Small intestine (tissue), 16 donors: ENCODE measurements at places on chromosomes 1 and 21.
A peak's percentile ranks its signal among the peaks of the same experiment; 100 is the strongest.

GRCh38 chr1:228105270-228105995 lies 2.3 kb upstream of the C1orf35 start:
- no peak for DNase-seq
- H3K36me3 ChIP-seq, result no peaks in the 10 kb centered on the region
- H3K4me1 ChIP-seq, result peaks cover 8% of the 10 kb centered on the region
- no peaks in the 10 kb centered on the region for H3K27me3 ChIP-seq

- no peak overlapping the region for H3K4me3 ChIP-seq
- H3K36me3 ChIP-seq, result peaks cover 6% of the 10 kb centered on the region
- H3K27ac ChIP-seq, result no peak overlapping the region
- H3K27me3 ChIP-seq, result no peaks in the 10 kb centered on the region
These were observed 28.3 kb downstream of the SUCO start for GRCh38 chr1:172561252-172561651.

- no peak overlapping the region for H3K4me3 ChIP-seq
- H3K4me1 ChIP-seq, result no peaks in the 10 kb centered on the region
- no peak for DNase-seq
- H3K36me3 ChIP-seq, result no peaks in the 10 kb centered on the region
- no peak overlapping the region for H3K27ac ChIP-seq
These were observed 113.1 kb downstream of the PCP4 start for GRCh38 chr21:39980241-39980820.

DNA sequence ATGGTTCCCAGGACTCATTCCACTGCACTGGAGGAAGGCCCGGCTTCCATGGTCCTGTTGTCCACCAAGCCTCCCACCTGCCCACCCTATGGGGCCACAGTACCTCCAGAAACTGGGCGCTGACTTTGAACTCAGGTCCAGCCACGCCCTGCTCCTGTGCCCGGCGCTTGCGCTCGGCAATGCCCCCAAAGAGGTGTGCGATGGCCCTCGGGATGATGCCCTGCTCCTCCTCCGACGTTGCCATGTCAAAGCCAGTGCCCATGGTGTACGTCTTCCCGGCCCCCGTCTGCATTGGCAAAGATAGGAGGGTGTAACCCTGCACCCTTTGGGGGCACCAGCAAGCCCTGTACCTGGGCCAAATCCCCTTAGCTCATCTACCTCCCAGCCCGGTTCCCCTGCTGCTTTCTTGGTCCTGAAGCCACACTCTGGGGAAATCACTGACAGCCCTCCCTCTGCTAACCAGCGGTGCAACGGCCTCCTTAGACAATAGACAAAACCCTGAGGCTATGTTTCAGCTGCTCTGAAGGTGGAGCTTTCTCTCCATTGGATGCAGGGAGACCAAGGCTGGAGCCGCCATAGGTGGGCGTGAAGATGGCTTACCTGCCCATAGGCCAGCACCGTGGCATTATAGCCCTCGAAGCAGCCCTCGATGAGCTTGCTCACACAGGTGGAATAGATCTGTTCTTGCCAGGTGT lies 14.7 kb downstream of the KIF21B start:
- no peaks in the 10 kb centered on the region for H3K27me3 ChIP-seq
- H3K27ac ChIP-seq, result no peak overlapping the region
- H3K4me3 ChIP-seq, result no peak overlapping the region
- peaks cover 5% of the 10 kb centered on the region for H3K36me3 ChIP-seq
- no peaks in the 10 kb centered on the region for H3K4me1 ChIP-seq

GRCh38 chr1:150976879-150977694 lies 2.5 kb upstream of the CERS2 start:
- H3K27me3 ChIP-seq, result no peaks in the 10 kb centered on the region
- H3K27ac ChIP-seq, result peak overlapping the region; percentile 93
- H3K4me3 ChIP-seq, result no peak overlapping the region
- no peaks in the 10 kb centered on the region for H3K36me3 ChIP-seq

GRCh38 chr1:33228935-33229487 lies 27.3 kb upstream of the ZNF362 start:
- H3K4me3 ChIP-seq, result no peak overlapping the region
- DNase-seq, result no peak
- no peak overlapping the region for H3K27ac ChIP-seq
- H3K27me3 ChIP-seq, result no peaks in the 10 kb centered on the region

DNA sequence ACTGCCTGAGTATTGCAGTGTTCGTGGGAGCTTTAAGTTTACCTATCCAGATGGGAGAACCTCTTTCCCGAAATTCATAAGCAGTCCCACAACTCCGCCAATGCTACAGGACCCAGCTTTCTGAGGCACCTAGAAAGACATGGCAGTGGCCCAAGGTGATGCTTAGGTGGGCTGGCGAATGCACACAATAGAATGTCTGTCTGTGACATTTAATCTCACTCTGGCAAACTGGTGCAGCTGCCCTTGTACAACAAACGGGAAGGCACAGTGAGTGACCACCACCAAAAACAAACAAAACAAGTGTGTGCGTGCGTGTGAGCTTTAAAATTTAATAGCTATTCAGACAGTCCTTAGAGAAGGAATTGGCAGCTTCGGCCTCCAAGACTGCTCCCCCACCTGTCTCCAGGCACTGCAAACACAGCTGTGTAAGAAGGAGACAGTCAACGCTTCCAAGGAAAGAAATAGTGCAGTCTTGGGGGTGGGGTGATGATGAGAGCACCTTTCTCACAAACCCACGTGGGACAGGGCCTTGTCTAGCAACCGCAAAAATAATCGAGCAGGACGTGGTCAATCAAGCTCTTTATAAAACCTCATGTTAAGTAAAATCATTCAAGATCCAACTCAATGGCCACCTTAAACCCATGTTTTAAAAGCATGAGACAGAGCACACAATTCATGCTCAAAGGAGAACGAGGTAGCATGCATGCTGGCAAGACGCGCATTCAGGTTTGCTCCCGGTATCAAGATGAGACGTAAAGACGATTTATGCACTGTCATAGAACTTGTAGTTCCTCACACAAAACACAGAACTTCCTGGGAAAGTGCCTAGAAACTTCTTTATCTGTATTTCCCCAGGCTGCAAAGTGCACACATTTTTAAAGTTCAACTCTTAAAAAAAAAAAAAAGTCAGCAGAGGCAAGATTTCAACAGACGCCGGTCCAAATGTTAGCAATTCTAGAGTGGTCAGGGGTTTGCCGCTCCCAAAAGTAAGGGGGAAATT lies 84.1 kb downstream of the TM2D1 start:
- no peak overlapping the region for H3K4me3 ChIP-seq
- DNase-seq, result no peak
- no peaks in the 10 kb centered on the region for H3K4me1 ChIP-seq
- H3K36me3 ChIP-seq, result no peaks in the 10 kb centered on the region

DNA sequence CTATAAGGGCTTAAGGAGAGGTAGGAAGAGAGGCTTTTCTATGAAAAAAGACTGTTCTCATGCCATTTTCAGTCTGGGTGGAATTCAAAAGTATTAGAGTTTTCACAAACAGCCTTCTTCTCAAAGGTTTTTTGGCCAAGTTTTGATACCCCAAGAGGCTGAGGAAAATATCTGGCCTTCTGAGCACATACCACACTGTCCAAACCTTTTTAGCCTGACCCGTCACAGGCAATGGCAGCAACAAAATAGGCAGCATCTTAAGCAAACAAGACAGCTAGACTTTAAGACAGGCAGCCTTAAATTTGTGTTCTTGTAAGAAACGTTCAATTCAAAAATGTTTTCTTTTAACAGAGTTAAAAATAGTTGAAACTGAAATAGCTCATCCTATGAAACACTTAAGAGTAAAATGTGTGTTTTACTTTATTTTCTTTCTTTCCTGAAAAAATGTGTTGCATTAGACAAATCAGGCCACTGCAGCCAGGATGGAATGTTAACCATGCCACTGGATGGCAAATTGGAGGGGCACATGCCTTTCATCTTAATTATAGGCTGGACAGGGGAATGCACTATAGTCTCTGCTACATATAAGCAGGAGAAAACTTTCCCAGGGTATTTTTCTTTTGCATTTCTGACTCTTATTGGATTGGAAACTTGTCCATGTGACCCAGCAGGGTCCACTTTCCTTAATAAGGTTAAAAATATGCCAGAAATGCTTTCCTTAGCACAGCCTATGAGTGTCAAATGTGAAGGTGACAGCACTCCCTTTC lies 315.0 kb downstream of the TGFB2 start:
- H3K4me1 ChIP-seq, result no peaks in the 10 kb centered on the region
- no peak overlapping the region for H3K27ac ChIP-seq
- no peaks in the 10 kb centered on the region for H3K36me3 ChIP-seq

DNA sequence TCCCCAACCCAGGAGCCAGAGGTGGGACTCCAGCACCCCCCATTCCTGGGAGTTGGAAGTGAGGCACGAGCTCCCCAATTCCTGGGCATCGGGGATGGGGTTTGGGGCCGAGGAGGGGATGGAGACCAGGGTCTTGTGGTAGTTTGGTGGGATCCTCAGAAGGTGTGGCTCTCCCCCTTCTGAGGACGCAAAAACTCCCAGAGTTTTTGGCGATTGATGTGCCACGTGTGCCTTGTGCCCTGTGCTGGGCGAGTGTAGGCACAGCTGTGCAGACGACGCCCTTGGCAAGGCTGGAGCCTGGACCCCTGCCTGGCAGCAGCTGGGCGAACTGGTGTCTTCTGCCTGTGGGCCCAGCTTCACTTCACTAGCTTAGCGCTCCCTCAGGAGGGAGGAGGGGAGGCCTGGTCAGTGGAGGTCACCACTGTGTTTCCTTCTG lies 2.6 kb downstream of the GUK1 start:
- H3K36me3 ChIP-seq, result peaks cover 3% of the 10 kb centered on the region
- no peaks in the 10 kb centered on the region for H3K27me3 ChIP-seq
- H3K4me1 ChIP-seq, result peaks cover 9% of the 10 kb centered on the region
- H3K4me3 ChIP-seq, result no peak overlapping the region
- no peak for DNase-seq

DNA sequence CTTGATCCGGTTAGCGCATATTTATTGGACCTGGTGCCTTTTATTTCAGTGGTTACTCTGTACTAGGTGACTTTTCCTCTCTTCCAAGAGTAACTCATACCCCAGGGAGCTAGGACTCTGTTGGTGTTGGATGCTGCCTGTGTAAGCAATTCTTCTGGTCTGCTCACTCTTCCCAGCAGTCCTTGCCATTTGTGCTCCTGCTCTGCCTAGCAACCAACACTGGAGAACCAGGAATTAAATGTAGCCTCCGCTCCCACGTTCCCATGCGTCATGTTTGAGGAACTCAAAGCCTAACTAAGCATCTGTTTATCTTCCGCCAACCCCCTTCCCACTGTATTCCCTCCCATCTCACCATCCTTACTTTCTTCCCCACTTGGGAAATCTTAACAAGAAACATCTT lies 65.7 kb upstream of the RAVER2 start:
- peaks cover 5% of the 10 kb centered on the region for H3K36me3 ChIP-seq
- no peak overlapping the region for H3K4me3 ChIP-seq

DNA sequence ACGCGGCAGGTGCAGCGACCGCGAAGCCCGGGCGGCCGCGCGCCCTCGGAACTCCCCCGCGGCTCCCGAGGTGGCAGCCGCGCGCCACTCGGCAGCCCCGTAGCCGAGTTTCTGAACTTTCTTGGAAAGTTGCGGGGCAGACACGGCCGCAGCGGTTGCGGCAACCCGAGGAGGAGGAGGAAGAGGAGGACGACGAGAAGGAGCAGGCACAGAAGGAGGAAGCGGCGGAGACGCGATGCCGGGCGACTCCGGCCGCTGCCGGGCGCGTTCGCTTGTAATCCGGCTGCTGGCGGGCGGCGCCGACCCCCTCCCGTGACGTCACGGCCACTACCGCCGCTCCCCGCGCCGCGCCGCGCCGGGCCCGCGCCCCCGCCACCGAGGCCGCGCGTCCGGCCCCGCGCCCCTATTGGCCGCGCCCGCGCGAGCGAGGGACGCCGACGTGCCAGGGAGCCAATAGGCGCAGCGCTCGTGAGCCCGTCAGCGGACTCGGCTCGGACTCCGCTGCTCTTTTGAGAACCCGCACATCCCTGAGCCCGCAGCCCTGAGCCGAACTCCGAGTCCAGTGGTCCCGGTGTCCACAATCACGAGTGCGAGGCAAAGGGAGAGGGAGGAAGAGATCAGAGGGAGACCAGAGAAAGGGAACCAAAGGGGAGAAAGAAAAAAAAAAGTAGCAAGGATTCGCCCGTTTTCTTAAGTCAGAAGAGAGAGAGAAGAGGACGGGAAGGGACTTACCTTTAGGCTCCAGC lies 736 bp upstream of the BARHL2 start:
- DNase-seq, result peak; percentile 48
- H3K36me3 ChIP-seq, result no peaks in the 10 kb centered on the region
- peak overlapping the region; percentile 36 for H3K4me3 ChIP-seq

DNA sequence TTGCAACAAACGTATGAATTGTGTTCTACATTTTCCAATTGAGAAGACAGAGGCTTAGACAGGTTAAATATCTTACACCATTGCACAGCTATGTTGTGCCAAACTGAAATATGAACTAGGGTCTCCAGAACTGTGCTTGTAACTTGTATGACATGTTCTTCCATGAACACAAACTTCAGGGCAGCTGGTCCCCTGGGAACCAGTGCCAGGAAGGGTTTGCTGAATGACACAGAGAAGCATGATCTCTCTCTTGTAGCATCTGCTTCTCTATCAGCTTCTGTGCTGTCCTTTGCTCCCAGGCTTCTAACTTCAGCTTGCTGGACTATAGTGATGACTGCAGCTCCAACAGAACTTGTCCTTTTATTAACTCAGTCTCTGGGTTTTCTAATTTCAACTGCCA lies 385.5 kb downstream of the SIPA1L2 start:
- H3K4me3 ChIP-seq, result no peak overlapping the region
- no peaks in the 10 kb centered on the region for H3K27me3 ChIP-seq
- no peaks in the 10 kb centered on the region for H3K36me3 ChIP-seq
- no peak overlapping the region for H3K27ac ChIP-seq

GRCh38 chr1:28091043-28091781 lies 2.8 kb upstream of the EYA3 start:
- H3K36me3 ChIP-seq, result no peaks in the 10 kb centered on the region
- H3K27ac ChIP-seq, result no peak overlapping the region

- H3K27ac ChIP-seq, result peak overlapping the region; percentile 58
- H3K27me3 ChIP-seq, result no peaks in the 10 kb centered on the region
- H3K4me1 ChIP-seq, result no peaks in the 10 kb centered on the region
- H3K4me3 ChIP-seq, result no peak overlapping the region
- no peaks in the 10 kb centered on the region for H3K36me3 ChIP-seq
These were observed 21.1 kb downstream of the ERRFI1 start for GRCh38 chr1:8004803-8005573.

DNA sequence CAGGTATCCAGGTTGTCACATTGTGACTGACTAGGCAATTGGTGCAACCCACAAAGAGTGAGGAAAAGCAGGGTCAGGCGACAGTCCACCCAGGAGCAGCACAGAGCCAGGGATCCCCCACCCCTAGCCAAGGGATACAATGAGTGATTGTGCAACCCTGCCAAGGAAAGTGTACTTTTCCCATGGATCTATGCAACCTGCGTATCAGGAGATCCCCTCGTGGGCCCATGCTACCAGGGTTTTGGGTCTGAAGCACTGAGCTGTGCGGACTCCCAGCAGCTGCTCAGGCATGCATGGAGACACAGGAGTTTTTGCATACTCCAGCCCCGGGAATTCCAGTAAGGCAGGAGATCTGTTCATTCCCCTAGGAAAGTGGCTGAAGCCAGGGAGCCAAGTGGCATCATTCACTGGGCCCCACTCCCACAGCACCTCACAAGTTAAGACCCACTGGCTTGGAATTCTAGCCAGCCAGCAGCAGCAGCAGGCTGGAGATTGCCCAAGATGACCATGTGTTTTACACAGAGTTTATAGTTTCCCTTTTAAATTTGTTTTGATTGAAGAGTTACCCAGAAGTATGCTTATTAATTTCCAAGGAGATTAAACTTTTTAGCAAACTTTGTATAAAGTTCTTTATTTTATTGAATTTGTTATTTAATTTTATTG lies 136.0 kb downstream of the LTN1 start:
- H3K4me3 ChIP-seq, result no peak overlapping the region
- H3K4me1 ChIP-seq, result no peaks in the 10 kb centered on the region
- no peak overlapping the region for H3K27ac ChIP-seq
- DNase-seq, result no peak

GRCh38 chr1:115338457-115338820 lies 390 bp upstream of the NGF start:
- H3K36me3 ChIP-seq, result no peaks in the 10 kb centered on the region
- DNase-seq, result peak; percentile 5
- H3K4me1 ChIP-seq, result peaks cover 6% of the 10 kb centered on the region
- H3K27me3 ChIP-seq, result peaks cover 42% of the 10 kb centered on the region
